Uterine smooth muscle cell (primary cell): ENCODE measurements at places on chromosomes 1 and 21. TPM values are rescaled to one million over a fixed set of nuclear protein-coding genes. Genes with fewer than 3 reads are reported as not detected.

The MYOG gene
- total RNA-seq = not detected in 2 replicates

The SPRR1A gene
- total RNA-seq = not detected in 2 replicates

The FHAD1 gene
- 0.50 and 0.55 TPM in 2 replicates for total RNA-seq

The MIA3 gene
- total RNA-seq = 53.2 and 80.0 TPM in 2 replicates

The VWA5B1 gene
- total RNA-seq = not detected in 2 replicates

The G0S2 gene
- total RNA-seq = 6.6 and 32.6 TPM in 2 replicates

The TGFB2 gene
- total RNA-seq = 2.8 and 4.5 TPM in 2 replicates
